Fibroblast of gingiva (primary cell): ENCODE measurements at places on chromosomes 1 and 21.

DNA sequence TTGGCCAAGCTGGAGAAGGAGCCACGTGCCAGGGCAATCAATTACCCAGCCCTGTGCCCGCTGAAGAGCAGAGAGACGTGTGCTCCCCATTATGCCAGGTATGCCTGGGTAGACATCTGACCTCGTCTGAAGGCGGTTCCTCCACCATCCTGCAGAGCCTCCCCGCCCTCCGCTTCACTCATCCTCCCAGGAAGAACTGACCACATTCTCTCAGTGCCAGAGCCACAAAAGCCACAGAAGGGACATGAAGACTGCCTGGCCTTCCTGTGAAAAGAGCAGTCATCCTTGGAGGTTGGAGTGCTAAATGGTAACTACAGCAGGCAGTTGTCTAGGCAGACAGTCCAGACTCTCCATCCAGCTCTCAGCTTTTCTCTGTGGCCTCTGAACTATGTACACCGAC lies 12.0 kb downstream of the SYT2 start:
- no peak for DNase-seq

- no peak for DNase-seq
Observed at GRCh38 chr1:8625491-8625890, 191.9 kb downstream of the RERE start.

- no peak for DNase-seq
Observed at GRCh38 chr1:53463961-53464899, 5.0 kb downstream of the DMRTB1 start.

DNA sequence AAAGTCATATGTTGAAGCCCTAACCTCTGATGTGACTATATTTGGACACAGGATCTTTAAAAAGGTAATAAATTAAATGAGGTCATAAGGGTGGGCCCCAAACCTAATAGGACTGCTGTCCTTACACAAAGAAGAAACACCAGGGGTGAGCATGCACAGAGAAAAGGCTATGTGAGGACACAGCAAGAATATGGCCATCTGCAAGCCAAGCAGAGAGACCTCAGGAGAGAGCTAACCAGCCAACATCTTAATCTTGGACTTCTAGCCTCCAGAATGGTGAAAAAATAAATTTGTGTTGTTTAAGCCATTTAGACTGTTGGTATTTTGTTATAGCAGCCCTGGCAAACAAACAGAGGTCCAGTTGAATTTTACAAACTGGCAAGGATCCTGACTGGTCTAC lies 223.9 kb downstream of the LTN1 start:
- no peak for DNase-seq

GRCh38 chr21:23507501-23507900 lies 2099.8 kb downstream of the MRPL39 start:
- no peak for DNase-seq

GRCh38 chr1:85617633-85618100 lies 37.1 kb downstream of the CCN1 start:
- DNase-seq: peak; percentile 85

DNA sequence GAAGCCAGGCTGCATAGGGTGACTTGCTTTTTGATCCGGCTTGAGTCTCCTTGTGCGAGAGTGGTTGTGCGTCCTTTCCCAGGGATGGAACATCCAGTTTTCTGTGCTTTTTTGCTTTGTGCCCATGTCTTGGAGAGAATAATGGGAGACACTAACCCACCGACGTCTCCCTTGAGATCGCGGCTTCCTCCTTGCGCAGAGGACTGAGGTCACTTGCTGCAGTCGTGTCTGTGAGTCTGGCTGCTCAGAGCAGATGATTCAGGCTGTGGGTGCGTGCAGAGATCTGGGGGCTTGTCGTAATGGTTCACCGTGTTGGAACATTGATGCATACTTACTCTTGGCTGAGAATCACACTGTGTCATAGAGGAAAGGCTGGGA lies 164.5 kb upstream of the CACNA1E start:
- no peak for DNase-seq

- no peak for DNase-seq
Observed at GRCh38 chr1:110343249-110343648, 4.1 kb downstream of the RBM15 start.

GRCh38 chr1:5818755-5819154 lies 173.5 kb downstream of the NPHP4 start:
- no peak for DNase-seq

DNA sequence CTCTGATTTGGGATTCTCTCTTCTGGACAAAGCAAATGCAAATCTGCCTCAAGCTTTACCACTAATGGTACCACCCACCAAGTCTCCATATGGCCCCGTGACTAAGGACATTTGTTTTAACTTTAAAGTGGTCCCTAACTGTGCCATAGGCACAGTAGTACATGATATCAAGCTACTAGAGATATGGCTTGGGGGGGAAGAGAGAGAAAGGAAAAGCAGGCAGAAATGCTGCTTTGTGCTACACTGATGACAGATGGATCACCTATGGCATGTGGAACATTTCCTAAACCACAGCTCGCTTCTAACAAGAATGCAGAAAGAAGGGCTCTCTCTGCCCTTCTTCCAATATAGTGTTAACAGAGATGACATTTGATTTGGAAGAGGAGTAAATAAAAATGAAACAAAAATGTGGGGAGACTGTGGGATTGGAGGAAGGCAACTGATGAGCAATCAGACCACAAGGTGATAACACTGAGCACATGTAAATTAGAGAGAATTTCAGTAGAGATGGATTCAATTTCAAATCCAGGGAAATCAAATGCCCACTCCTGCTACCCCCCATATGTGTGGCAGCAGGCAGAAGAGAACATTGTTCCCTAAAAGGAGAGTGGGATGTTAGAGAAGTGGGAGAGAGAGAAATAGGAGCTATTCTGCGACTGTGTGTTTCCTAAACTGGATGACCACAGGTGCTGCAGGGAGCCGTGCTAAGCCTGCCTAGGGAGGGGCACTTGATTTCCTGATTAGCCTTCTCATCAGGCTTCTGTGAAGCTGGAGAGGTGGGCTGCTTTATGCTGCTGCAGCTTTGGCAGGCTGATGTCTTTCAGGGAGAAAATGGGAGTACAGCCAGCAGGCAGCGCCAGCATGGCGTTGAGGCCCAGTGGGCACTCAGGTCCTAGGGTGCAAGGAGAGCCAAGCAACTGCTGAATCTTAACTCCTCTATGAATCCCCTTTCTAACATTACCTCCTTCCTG lies 75.3 kb downstream of the ZNF648 start:
- no peak for DNase-seq

GRCh38 chr1:26538480-26539412 lies 9.2 kb downstream of the RPS6KA1 start:
- no peak for DNase-seq

DNA sequence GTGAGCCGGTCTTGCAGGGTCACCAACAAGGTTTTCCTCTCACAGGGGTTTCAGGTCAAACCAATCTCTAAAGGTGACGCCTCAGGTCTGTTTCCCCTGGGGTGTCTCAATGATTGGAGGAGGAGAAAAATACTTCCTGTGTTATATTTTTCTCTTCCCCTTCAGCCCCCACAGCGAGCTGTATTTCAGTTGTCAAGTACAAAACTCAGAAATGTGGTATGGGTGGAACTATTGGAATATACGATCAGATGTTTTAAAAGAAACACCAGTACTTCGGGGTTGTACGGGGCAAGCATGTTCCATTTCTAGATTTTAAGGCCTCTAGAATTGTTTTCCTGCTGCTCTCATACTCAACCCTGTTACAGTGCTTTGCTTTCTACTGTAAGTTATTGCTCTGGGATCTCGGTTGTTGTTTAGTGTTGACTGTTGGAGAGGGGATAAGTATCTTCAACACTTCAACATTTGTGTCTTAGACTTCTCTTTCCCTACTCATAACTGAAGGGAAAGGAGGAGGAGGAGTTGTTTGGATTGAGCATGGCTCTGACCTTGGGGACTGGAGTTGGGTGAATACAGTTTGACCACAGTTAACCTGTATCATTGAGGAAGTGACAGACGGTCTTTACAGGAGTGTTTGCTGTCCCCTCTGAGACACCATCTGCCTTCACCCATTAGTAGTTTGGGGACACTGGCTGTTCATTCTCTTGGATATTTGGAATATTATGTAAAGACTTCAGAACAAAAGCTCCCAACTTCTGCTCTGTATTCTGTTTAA lies 2.0 kb downstream of the MAPKAPK2 start:
- no peak for DNase-seq
